Fibroblast of skin of left biceps (primary cell): ENCODE measurements at places on chromosomes 4 and X.
A peak's percentile ranks its signal among the peaks of the same experiment; 100 is the strongest.

- no peak for DNase-seq
Measured at GRCh38 chr4:130576218-130576617, 1480.3 kb downstream of the C4orf33 start.

GRCh38 chrX:17432158-17432557 is 57.2 kb downstream of the NHS start:
- DNase-seq = no peak

DNA sequence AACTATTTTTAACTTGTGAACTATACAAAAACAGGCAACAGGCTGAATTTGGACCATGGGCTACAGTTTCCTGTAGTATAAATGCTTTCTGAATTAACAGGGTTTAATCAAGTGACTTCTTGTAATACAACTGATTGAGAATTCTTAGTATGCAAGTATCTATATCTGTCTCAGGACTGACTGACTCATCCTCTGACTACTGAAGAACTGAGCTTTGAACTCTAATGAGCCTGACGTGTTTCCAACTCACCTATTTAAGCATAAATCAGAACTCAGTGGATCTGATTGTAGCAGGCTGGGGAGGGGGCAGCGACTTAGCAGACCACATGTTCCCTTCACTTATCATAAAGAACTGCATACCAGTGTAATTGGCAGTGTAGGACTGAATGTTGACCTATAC is 7.8 kb downstream of the SPATA4 start:
- no peak for DNase-seq

DNA sequence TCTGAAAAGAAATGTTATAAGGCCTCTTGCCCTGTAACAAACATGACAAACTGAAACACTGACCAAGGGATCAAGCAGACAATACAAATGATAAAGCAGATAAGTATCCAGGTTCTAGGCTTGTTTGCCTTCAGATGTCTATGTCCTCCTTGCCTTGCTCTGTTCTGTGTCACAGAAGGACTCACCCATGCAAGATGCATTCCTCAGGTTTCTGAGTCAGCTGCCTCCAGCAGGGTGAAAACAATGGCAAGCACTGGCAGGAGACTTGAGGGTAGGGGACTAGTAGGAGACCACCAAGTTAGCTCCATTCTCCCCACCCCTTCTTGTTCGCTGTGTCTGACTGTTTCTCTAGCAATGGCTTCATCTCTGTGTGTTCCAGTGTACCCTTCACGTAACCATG is 76.6 kb upstream of the CXXC4 start:
- no peak for DNase-seq

GRCh38 chr4:128068918-128069317 is 7.8 kb downstream of the LARP1B start:
- DNase-seq = no peak

DNA sequence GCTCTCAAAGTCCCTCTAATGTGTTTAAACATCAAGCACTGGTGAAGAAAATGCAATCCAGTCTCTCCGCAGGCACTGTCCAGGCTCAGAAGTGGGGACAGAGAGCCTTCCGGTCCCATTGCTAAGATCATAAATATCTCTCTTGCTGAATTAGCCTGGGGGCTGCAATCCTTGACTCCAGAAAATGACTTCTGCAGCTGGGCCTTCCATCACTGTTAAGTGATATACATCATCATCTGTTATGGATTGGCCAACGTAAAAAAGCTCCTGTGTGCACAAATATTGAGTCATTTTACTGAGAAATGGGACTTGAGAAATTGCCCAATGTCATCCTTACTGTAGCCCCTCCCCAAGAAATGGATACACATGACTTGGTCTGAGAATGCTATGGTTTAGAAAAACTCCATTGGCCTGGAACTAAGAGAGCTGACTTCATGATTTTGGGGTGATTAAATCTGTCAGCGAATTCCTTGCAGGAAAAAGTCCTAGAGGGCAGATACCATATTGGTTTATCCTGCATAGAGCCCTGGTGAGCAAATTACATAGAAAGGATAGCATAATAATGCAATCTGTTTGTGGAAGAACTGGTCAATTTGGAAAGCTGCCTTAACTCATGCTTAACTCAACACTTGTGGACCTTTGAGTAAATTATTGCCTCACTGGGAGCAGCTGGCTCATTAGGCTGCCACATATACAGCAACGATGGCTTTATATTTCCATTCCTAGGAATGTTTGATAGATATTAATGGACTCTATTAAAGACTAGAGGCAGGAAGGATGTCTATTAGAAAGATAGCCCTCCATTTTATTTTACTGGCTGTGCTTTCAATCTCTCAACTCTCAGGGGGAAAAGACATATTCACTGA is 346.1 kb downstream of the GBA3 start:
- DNase-seq = no peak

- DNase-seq = no peak
Measured at GRCh38 chr4:31052519-31052918, 332.4 kb downstream of the PCDH7 start.

DNA sequence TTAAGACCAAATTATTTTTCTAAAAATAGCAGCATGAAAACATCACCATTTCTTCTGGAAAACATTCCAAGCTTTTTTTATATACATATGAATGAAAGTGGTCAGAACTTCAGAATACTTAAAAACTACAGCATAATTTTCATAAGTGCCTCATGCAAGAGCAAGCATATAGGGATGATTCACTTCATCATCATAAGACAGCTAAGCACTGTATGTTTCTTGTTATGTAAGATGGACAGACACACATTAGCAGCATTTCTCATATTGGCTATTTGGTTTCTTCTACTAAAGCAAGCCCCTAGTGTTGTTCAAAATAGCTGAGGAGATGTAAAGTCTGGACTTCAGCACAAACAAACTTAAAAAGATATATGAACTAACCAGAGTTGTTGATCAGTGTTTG is 213.1 kb upstream of the NOCT start:
- DNase-seq = no peak

- DNase-seq = peak; percentile 67
Measured at GRCh38 chr4:121155893-121156292, 8.2 kb downstream of the TNIP3 start.

DNA sequence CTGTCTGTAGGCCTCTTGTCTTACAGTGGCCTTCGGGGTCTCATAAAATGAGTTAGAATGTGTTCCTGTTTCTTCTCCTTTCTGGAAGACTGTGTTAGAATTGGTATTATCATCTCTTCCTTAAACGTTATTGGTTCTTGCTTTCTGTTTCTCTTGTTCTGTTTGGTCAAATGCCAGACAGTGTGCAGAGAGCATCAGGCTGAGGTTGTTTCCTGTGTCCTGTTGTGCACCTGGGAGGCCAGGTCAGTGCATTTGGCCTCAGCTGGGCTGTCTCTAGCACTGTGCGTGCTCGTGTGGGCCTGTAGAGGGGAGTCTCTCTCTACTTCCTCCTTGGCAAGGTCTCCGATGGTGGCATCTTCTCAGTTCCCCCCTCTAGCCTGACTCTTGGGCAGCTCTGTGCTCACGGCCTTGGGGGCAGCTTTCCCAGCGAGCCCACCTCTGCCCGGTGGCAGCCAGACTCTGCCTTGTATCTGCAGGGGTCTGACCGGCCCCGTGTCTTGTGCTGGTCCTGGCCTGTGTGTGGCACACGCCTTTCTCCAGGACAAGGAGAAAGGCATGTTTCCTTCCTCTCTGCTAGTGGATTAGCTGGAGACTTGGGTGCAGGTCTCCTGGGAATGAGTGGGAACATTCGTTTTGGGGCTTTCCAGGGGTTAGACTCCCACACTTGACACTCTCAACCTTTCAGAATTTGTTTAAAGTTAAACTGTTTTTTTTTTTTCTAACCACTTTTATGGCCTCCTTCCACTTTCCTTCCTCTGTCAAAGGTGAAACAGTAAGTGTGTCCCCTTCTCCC is 62.3 kb downstream of the FAM193A start:
- DNase-seq = no peak

DNA sequence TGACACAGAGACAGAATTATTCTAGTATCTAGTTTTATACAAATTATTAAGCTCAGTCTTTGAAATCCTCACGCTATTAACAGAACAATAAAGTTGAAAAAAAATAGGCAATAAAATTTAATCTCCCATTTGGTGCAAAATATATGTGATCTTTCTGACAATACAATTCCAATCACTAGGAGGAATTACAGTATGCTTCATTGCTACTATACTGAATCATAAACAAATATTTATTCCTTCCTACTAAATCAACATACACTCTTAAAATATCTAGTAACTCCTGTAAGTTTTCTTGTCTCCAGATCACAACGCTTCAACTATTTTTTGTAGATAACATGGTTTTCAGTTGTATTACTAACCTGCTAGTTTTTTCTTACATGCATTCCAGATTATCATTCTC is 45.7 kb downstream of the KLHL8 start:
- DNase-seq = no peak

DNA sequence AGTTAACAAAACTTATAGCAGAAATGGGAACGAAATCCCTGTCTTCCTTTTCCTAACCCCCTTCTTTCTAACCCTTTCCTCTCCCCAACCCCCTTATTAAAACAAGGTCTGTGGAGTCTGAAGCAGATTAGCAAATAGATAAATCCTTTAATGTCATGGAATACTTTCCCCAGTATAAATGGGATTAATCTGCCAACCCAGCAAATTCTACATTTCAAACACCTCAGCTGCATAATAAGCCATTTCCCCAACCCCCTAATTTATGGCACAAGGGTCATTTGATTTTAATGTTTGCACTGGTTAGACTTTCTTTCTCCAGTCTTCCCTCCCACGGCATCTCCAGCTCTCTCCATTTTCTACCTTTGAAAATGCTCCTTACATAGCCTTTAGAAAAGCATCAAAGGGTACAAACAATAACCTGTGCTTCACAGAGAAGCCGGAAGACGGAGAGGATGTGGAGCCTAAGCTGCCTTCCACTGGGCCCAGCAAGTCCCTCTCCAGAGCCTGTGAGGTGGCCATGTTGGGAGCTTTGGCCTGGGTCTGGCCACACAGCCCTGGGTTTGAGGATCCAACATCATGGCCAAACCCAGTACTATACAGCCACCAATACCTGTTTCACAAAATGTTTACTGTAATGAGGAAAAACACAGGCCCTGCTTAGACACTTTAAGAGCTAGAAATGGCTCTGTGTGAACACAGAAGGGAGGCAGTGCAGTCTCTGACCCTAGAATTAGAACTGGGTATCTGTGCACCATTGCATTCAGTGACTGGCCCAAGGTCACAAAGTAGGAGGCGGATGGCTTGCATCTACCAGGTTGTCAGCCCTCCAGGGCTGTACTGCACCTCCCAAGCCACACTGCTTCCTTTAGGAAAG is 56.9 kb upstream of the SPRY1 start:
- DNase-seq = no peak

- no peak for DNase-seq
Measured at GRCh38 chrX:13933352-13933751, 96.3 kb downstream of the GEMIN8 start.

- DNase-seq = no peak
Measured at GRCh38 chrX:77925764-77926163, 15.3 kb downstream of the ATP7A start.

DNA sequence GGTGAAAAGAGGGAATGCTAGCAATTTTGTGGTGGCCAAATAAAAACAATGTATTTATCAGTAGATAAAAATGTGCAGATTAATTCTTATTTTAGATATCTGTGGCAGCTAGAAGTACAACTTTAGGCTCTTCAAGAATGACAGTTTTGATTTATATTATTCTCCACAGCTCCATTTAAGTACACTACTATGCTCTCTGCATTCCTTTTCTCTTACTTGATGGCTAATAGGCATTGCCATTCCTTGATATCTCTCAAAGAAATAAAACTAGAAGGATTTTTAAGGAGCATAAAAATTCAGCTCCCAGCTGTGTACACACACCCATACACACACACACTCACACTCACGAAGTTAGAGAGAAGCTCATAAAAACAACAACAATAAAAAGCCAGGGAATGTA is 59.4 kb upstream of the H2AZ1 start:
- no peak for DNase-seq

- peak; percentile 40 for DNase-seq
Measured at GRCh38 chr4:118352843-118353533, at the start of gene PRSS12. Gene PRSS12, minus strand, starts transcription at chr4:118353003. Its CDS starts 283 bp downstream, at chr4:118352720.

DNA sequence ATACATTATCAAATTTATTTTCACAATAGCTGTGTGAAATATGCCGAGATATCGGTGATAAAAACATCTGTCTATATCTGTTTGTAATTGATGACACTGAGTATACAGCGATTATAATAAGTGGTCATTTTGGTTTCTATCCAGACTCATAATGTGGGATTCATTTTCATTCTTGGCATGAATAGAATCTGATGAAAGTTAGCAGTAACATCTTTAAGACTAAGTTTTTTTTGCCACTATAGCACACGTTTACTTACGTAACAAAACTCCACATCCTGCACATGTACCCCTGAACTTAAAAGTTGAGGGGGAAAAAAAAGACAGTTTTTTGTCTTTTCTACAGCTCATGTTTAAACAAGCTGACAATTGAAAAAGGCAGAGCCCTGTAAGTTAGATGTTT is 86.4 kb downstream of the PPA2 start:
- DNase-seq = peak; percentile 37

GRCh38 chrX:11419102-11419501 is 125.9 kb downstream of the AMELX start:
- no peak for DNase-seq

GRCh38 chr4:47640911-47641310 is 155.8 kb downstream of the ATP10D start:
- no peak for DNase-seq

GRCh38 chr4:88599298-88599697 is 7.0 kb downstream of the HERC3 start:
- no peak for DNase-seq

- DNase-seq = no peak
Measured at GRCh38 chr4:35052546-35052945, 1191.8 kb downstream of the ARAP2 start.

- DNase-seq = no peak
Measured at GRCh38 chrX:103651151-103651773, 22.5 kb downstream of the TCEAL1 start.
